NCI-H187 (cell line): ENCODE measurements at places on chromosomes 4 and X.

- DNase-seq, result no peak
Observed at GRCh38 chr4:89586864-89587263, 250.1 kb downstream of the SNCA start.

DNA sequence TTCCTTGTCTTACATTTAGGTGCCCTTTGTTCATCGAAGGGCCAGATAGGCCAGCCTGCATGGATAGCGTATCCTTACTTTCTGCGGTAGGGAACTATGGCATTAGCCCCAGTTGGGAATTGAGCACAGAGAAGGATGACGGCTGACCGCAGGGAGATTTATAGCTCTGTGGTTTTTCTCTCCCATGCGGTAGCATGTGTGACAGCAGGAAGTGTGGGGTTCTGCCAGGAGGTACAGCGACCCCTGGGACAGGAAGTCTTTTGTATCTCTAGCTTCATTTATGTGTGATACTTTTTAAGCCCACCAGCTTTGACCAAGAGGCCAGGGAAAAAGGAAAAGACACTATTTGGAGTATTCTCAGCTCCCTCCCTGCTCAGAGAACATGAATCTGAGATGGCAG is 33.1 kb downstream of the GAB3 start:
- peak; percentile 52 for DNase-seq

DNA sequence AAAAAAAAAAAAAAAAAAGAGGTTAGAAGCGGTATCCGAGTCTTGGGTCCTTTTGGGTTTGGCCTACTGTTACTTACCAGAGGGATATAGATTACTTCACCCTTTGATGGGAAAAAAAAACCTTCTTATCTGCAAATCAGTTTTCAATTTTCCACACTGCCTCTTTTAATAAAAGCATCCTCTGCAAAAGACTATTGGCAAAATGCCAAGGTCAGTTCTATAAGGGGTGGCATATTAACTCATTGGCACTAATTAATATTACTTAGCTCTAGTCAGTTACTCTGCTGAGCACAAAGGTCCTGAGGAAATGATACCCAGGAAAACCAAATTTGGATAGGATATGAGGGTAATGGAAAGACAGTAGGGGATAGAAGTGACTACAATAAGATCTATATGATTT is 44.3 kb upstream of the MTMR8 start:
- DNase-seq, result no peak

GRCh38 chr4:180134091-180134866 is 2108.9 kb upstream of the TENM3 start:
- no peak for DNase-seq

DNA sequence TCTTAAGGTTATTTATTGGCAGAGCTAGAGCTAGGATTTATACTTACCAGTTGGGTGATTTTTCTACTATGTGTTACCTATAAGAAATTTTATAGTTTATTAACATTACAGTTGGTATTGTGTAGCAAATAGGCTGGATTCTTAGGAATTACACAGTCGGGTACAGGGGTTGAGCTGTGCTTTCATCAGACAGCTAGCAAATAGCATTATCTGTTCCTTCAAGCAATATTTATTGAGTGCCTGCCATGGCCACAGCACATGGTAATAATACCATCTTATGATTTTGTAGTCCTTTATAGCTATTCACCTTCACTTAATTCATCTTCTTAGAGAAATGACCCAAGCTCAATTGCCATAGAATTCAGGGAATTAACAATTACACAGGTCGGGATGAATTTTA is 109.4 kb upstream of the PACRGL start:
- DNase-seq, result no peak

DNA sequence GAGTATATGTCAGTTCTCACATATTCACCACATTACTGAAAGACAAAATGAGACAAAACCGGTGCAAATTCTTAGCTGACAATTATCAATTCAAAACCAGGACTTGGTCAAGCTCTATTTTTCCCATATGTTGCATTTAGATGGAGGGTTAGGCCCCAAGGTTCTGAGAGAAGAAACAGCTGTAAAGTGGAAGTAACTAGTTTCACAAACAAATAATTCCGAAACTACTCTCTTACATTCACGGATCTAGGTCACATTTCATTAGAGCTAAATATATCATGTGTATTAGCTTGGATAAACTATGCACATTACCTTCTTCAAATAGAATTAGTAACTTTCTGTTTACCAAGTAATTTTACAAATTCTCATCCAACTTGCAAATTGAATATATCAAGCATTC is 3.7 kb upstream of the GABRA2 start:
- no peak for DNase-seq
